Right hindlimb (tissue), 1 donor: ENCODE measurements at places on chromosomes 16 and 17.
A peak's percentile ranks its signal among the peaks of the same experiment; 100 is the strongest.

DNA sequence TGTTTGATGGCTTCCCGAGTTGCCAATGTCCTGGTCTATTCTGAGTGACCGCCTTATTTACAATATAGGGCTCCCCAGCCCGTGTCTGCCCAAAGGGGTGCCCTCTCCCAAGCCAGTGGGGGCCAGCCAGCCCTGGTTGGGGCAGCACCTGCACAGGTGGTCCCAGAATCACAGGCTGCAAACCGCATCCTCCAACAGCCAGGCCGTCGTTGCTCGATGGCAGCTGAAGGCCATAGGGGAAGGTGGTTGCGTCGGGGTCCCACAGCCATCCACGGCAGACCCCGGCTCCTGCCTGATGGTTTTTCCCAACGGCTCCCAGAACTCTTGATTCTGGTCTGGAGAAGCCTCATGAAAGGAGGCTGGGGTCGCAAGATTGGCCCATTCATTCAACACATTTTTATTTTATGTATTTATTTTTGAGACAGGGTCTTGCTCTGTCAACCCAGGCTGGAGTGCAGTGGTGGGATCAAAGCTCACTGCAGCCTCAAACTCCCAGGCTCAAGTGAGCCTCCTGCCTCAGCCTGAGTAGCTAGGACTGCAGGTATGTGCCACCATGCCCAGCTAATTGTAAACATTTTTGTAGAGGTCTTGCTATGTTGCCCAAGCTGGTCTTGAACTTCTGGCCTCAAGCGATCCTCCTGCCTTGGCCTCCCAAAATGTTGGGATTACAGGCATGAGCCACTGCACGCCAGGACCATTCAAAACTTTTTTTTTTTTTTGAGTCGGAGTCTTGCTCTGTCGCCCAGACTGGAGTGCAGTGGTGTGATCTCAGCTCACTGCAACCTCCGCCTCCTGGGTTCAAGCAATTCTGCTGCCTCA, 79.0 kb upstream of the TOB1 start:
- peak; percentile 9 for DNase-seq

GRCh38 chr17:17781591-17782496, 54.9 kb downstream of the SREBF1 start:
- peak; percentile 89 for DNase-seq

- DNase-seq, result peak; percentile 64
Observed at GRCh38 chr16:12819126-12820117, 15.7 kb upstream of the CPPED1 start.

DNA sequence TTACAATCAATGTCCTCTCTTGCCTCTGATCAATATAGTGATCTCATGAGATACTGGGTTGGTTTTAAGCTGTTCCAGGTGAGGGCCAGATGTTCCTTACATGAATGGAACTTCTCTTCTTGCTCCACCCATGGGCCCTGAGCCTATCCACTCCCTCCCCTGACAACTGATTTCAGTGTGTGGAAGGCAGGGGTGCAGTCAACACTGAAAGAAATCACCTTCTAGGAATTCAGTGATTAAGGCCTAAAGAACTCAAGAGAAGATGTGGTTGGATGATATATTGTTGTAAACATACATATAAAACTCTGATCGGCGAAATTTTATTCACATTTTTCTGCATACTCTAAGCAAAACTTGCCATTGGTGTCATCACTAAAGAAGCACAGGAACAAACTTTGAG, 6.7 kb upstream of the GOSR2 start:
- DNase-seq, result no peak

- DNase-seq, result no peak
Observed at GRCh38 chr17:55432358-55433028, 10.9 kb upstream of the MMD start.

DNA sequence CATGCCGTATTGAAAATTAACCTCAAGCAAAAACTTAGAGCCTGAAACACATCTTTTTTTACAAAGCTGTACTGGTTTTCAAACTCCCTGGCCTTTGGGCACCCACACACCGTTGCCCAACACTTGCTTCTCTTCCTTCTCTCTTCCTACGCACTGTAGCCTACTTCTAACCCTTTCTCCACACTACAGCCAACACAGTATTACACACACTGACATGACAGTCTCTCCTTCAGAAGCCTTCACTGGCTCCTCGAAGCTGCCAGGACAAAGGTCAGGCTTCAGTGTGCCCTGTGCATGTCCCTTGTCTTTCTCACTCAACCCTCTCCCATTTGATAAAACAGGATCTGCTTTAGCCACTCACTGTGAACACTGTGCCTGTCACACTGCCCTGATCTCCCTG, 8.0 kb downstream of the FANCA start:
- DNase-seq, result no peak

DNA sequence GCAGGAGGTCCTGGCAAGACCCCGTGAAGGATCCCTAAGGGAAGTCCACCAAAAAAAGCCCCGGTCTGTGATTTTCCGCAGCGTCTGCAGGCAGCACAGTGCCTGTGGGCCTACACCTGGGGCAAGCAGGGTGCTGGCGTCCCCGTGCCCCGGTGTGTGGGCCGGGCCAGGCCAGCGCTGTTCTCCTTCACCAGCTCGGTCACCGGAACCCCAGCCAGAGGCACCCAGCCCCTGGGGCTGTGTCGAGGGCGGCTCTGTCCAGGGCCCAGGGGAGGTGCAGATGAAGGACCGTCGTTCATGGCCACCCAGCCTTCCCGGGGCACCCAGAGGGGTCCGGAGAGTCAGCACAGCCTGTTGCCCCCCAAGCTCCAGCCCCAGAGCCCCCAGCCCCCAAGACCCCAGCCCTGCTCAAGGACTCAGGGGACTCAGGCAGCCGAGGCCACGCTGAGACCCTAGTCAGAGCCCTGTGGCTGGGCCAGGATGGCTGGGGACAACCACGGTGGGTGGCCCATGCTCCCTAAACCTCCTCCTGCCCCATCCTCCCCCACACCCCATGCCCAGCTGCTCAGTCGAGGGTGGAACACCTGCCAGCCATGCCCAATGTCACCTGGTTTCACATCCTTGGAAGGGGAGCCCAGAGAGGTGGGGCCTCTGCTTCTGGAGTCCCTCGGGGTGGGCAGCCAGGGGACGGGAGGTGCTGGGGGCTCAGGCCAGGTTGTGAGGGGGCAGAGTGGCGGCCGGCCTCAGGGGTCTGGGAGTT, 5.7 kb upstream of the C1QTNF8 start:
- DNase-seq, result no peak

GRCh38 chr16:56203052-56203451, 11.8 kb downstream of the GNAO1 start:
- DNase-seq, result no peak

- no peak for DNase-seq
Observed at GRCh38 chr16:24723663-24724062, 5.8 kb upstream of the TNRC6A start.

DNA sequence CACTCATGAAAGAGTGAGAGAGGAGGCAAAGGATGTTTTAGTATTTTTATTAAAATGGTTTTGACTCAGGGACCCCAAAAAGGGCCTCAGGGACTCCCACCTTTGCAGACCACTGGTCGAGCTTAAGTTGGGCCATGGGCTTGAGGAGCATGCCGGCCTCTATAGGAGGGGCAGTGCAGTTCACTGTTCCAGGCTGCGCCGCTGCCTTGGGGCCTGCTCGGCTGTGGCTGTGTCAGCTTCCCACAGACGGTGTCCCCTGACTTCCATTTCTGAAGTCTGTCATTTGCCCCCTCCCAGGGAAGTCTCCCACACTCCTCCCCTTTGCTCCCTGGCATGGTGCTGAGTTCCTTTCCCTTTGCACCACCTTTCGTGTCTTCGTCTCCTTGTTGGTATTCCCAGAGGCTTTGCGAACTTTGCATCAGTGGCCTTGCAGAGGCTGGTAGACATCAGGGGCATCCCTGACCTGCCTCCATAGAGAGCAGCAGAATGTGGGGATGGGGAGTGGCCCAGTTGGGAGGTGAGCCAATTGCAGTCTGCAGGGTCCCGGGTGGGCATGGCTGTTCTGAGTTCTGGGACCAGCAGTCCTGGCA, 17.1 kb downstream of the MPRIP start:
- peak; percentile 8 for DNase-seq

GRCh38 chr16:22055881-22056280, 36.5 kb upstream of the VWA3A start:
- DNase-seq, result no peak

DNA sequence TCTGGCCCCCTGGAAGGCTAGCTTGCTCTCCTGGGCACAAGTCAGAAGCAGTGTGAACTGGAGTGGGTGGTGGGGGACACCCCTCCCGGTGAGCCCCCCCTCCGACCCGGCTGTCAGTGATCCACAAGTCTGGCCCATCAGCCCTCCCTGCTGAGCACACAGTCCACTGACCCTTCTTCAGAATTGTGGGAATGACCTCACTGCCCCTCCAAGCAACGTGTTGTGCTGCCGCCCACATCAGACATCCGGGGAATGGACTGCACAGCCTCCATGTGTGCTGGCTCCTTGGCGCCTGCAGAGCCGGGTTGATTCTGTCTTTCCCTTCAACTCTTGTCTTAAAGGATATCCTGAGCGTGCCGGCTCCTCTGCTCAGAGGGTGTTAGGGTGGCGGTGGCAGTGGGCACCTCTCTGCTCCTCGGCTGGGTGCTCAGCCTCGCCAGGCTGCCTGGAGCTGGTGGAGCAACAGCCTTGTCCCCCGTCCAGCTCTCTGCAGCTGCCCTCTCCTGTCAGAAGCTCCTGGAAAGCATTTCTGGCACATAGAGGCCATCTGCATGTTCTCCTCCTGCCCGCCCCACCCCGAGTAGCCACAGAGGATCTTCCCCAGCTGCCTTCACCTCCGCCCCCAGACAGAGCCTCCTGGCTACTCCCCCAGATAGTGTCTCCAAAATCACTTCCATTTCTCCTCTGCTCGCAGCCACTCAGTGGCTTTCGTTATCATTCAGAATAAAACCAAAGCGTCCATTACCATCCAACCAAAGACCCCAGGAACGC, 19.8 kb downstream of the NPTX1 start:
- DNase-seq, result peak; percentile 83
